ENCODE measurements at places on chromosomes 1 and 21.

DNA sequence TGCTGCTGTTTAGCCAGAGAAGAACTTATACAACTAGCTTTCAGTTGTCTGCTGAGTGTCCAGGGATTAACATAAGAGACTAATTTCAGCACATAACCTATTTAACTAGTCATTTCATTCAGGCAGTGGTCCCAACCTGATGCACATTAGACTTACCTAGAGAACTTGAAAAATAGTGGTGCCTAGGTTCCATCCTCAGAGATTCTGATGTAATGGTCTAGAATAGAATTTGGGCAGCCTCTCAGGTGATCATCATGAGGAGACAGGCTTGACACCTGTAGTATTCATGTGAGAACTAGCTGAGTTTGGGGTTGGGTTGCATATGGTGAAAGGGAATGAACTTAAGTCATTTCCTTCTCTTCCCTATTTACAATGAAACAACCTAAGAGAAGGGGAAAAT lies 24.8 kb downstream of the CNST start:
- DNase-seq = no peak

DNA sequence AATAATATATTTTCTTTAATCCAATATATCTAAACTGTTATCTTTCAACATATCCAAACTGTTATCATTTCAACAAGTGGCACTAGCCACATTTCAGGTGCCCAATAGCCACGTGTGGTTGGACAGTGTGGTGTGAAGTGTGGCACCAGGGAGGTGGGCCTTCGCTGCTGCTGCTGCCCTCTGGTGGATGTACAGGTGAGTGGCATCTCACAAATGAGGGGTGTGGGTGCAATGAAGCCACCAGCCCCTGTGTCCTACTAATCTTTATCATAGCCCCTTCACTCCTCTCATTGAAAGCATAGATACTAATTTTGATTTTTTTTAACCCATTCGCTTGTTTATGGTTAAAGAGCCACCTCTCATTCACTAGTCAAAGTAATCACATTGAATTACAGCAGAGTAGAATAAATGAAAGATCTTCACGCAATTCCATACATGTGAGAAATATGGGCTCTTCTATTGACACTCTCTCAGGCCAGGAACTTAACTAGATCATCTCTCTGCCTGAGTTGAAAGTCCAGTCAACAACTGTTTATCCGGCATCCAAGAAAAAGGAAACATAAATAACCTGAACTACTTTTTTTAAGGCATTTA lies 499.2 kb downstream of the OMA1 start:
- DNase-seq = no peak

DNA sequence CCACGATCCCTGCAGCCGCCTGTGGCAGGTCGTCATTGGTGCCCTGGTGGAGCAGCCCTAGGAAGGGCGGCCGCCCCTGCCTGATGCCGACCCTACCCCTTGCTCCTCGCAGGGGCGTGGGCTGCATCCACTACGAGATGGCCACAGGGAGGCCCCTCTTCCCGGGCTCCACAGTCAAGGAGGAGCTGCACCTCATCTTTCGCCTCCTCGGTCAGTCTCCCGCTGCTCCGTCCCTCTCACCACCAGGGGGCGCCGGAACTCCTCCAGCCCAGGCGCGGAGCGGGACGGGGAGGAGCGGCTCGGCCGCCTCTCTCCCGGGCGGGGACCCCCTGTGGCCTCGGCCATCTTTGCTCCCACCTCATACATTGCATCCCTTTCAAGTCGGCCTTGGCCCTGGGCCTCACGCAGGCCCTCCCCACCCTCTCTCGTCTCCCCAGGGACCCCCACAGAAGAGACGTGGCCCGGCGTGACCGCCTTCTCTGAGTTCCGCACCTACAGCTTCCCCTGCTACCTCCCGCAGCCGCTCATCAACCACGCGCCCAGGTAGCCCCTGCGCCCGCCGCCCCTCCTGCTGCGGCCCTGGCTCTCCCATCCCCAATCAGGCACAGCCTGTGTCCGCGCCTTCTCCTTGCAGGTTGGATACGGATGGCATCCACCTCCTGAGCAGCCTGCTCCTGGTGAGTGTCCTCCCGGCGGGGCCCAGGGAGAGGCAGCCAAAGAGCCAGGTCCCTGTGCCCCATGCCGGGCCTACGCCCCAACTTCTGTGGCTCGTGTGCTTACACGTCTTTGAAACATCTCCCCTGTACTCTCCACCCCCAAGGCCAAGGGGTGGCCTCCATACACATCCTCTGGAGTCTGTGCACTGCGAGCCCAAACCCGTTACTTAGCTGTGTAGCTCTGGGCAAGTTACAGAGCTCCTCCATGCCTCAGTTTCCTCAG lies 24.7 kb downstream of the CDK18 start:
- peak; percentile 57 for DNase-seq

DNA sequence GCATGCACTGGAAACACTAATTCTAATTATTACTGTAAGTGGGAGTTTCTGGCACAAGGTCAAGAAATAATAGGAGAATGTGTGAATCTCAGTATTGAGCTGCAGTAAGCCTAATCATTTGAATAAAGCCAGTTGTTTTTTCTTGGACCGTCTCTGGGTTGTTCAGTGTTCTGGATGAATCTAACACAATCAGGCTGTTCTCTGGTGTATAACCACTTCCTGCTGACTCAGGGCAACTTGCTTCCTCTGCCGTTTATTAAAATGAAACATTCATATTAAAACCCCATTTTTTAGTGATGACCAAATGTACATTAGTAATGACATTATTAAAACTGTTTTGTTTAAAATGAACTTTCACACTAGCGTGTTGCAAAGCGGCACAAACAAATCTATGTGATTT lies 273.1 kb upstream of the SNX7 start:
- DNase-seq = peak; percentile 34

GRCh38 chr1:208235982-208236761 lies 8.0 kb downstream of the PLXNA2 start:
- DNase-seq = no peak

DNA sequence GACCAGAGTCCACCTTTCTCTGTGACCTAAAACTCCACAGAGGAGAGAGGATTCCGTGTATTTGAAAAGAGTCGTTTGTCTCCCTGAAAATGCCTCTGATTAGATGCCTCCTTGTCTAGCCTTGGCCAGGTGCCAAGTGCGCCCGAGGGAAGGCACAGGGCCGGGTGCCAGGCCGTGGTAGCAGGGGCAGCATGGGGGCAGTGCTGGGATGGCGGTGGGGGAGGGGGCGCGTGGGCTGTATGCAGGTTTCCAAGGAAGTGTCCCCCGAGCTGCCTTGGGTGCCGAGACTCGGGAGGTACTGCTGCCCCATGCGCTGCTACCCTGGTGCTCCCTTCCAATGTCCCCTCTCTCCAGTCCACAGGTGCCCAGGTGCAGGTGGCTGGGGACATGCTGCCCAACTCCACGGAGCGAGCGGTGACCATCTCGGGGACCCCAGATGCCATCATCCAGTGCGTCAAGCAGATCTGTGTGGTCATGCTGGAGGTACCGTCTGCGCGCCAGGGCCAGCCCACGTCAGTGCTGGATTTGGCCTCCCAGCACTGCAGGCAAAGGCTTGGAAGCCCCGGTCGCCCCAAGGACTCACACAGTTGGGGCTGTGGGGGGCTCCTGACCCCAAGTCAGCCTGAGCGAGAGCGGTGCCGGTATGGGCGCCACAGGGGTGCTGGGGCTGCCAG lies 70.9 kb upstream of the COL6A1 start:
- DNase-seq = no peak
